Esophagus muscularis mucosa (tissue), 4 donors: ENCODE measurements at places on chromosomes 6 and 20. TPM values are rescaled to one million over a fixed set of nuclear protein-coding genes. Genes with fewer than 3 reads are reported as not detected.
A peak's percentile ranks its signal among the peaks of the same experiment; 100 is the strongest.

GABRR1 gene
- not detected for total RNA-seq

FOXP4 gene
- total RNA-seq: 24.4 TPM

DNA sequence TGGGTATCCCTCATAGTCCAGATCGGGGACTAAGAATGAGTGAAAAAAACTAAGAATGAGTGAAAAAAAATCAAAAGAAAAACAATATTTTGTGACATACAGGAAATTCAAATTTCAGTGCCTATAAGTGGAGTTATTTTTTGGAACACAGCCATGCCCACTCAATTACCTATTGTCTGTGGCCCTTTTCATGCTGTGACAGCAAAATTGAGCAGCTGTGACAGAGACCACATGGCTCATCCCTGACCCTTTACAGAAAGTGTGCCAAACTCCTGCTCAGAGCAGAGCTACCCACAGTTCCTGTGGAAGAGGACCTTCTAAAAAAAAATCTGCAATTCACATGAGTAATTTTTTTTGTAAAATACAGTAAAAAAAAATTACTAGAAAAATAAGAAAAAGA, 1.4 kb downstream of the NCR2 start:
- DNase-seq: no peak

DNA sequence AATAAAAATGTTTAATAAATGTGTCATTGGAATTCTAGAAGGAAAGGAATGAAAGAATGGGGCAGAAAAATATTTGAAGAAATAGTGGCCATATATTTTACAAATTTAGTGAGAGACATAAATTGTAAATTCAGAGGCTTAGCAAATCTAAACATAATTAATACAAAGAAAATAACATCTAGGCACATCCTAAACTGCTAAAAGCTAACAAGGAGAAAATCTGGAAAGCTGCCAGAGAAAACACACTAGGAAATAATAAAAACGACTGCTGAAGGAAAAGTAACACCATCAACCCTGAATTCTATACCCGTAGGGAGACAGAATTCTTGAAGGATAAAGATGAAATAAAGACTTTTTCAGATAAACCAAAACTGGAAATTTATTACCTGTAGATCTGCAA, 23.8 kb downstream of the CYB5R4 start:
- no peak for DNase-seq

DNA sequence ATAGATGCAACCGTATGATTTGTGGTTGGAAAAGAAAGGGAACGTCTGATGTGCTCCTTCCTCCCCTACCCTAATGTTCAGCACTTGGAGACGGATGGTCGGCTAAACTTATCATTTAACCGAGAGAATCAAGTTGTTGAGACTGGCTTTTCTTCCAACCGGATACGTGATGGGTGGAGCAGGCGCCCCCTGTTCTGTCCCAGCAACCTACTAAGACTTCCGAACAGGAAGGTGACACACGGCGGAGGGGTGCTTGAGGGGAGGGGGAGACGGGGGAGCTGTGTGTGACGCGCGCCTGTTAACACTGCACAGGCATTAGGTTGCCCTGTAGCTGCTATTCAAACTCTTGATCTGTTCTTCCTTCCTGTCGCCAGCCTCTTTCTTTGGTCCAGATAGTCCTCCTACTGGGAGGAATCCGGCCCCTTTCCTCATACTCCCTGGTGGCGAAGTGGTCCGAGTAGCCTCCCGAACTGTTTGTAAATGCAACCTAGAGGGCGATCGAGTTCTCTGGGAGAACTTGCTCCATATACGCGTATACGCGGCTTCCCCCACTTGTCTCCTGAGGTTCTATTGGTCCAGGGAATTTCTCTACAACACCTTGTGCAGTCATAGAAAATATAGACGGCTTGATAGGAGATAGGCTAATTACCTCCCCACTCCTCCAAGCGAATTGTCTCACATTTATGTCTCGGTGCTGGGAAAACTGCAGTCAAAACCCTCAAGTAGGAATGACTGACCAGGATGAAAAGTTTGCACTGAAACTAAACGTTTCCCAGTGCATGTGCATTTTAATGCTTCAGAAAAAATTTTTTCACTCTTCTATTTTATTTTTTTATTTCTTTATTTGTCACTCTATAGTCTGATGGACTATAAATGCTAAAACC, 126.0 kb upstream of the SLC2A12 start:
- DNase-seq: peak; percentile 92

- DNase-seq: no peak
These were observed 43.6 kb downstream of the CDYL start for GRCh38 chr6:4819706-4820283.

DNA sequence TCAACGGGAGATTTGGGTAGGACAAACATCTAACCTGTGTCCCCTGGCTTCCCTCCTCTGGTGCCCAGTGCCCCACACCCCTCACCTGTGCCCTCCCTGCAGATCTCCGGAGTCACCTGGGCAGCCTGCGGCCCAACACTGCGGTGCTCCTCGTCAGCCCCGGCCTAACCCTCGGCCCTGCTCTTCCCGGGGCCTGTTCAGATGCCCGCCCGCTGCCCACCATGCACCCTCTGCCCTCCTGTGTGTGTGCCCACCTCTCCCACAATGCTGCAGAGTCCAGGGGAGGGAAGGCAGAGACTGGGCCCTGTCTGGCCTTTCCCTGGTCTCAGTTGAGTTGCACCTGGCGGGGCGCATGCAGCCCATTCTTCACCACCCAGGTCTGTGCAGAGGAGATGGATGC, 349.3 kb downstream of the CDH4 start:
- DNase-seq: no peak

GRCh38 chr6:52733172-52733571, 30.1 kb downstream of the GSTA2 start:
- no peak for DNase-seq
